ENCODE measurements at places on chromosomes 3 and 15. TPM values are rescaled to one million over a fixed set of nuclear protein-coding genes. Genes with fewer than 3 reads are reported as not detected.

The ALDH1L1 gene
- 3.3 TPM for total RNA-seq

The DLEC1 gene
- 0.26 TPM for total RNA-seq

The C15orf62 gene
- under 0.01 TPM for total RNA-seq

The PLAAT1 gene
- total RNA-seq = not detected

The CNTN6 gene
- total RNA-seq = 0.66 TPM

The SLMAP gene
- 46.8 TPM for total RNA-seq

The SENP5 gene
- 42.8 TPM for total RNA-seq

The COL6A5 gene
- total RNA-seq = not detected

The CELSR3 gene
- 0.66 TPM for total RNA-seq

The GCNT3 gene
- not detected for total RNA-seq

The ACVR2B gene
- 2.4 TPM for total RNA-seq

The GUCA1C gene
- not detected for total RNA-seq

The NPAP1 gene
- not detected for total RNA-seq

The A4GNT gene
- not detected for total RNA-seq

The CD96 gene
- total RNA-seq = under 0.01 TPM

The XYLB gene
- total RNA-seq = 9.1 TPM

The TBL1XR1 gene
- total RNA-seq = 210 TPM

The BFSP2 gene
- not detected for total RNA-seq

The GOLGA6D gene
- not detected for total RNA-seq

The SLC22A13 gene
- 0.13 TPM for total RNA-seq

The CFAP92 gene
- not detected for total RNA-seq

The MCTP2 gene
- 1.2 TPM for total RNA-seq

The CYP19A1 gene
- 0.56 TPM for total RNA-seq

The PARP9 gene
- 27.0 TPM for total RNA-seq

The TRH gene
- total RNA-seq = not detected

The CPA3 gene
- total RNA-seq = 0.12 TPM

The ARMC8 gene
- total RNA-seq = 46.0 TPM

The SEMA3B gene
- 11.1 TPM for total RNA-seq

The NKTR gene
- 59.3 TPM for total RNA-seq

The KLF15 gene
- total RNA-seq = 2.9 TPM

The ZPLD1 gene
- total RNA-seq = 0.26 TPM

The STAC gene
- 20.1 TPM for total RNA-seq

The PDZRN3 gene
- 59.6 TPM for total RNA-seq

The CDHR4 gene
- total RNA-seq = 0.06 TPM

The MME gene
- total RNA-seq = 35.8 TPM

The LRRN1 gene
- not detected for total RNA-seq

The EXOG gene
- 10.1 TPM for total RNA-seq

The GOLGA6L9 gene
- total RNA-seq = 1.1 TPM

The RETNLB gene
- not detected for total RNA-seq

The CD47 gene
- total RNA-seq = 93.0 TPM

The IL5RA gene
- not detected for total RNA-seq

The GOLGA6B gene
- not detected for total RNA-seq

The MEIS2 gene
- 35.4 TPM for total RNA-seq

The PLSCR5 gene
- total RNA-seq = not detected

The CACNA2D3 gene
- total RNA-seq = 0.79 TPM

The PCOLCE2 gene
- total RNA-seq = 586 TPM

The TPRG1 gene
- total RNA-seq = 0.40 TPM

The FBLN2 gene
- total RNA-seq = 547 TPM

The ROBO1 gene
- total RNA-seq = 55.9 TPM

The PRTG gene
- 0.62 TPM for total RNA-seq

Data from aortic smooth muscle cell (primary cell).